H1 (cell line): ENCODE measurements at places on chromosomes 7 and 10. TPM values are rescaled to one million over a fixed set of nuclear protein-coding genes. Genes with fewer than 3 reads are reported as not detected.

HMX3 gene
- polyA plus RNA-seq: 0.05 and 0.25 TPM in 2 replicates

EPDR1 gene
- polyA plus RNA-seq: 5.6 and 8.2 TPM in 2 replicates

NPY gene
- polyA plus RNA-seq: 1.2 and 1.7 TPM in 2 replicates

ANKRD30A gene
- polyA plus RNA-seq: not detected in 2 replicates

MUC3A gene
- polyA plus RNA-seq: 15.4 and 27.2 TPM in 2 replicates

GARIN1A gene
- polyA plus RNA-seq: 0.03 TPM in 1 of 2 replicates, not detected in the other

C10orf105 gene
- 0.71 and 1.4 TPM in 2 replicates for polyA plus RNA-seq

NPC1L1 gene
- 0.14 and 0.21 TPM in 2 replicates for polyA plus RNA-seq

GDF2 gene
- polyA plus RNA-seq: not detected in 2 replicates

VSTM4 gene
- polyA plus RNA-seq: 0.48 and 0.63 TPM in 2 replicates

LLCFC1 gene
- not detected in 2 replicates for polyA plus RNA-seq

ARMH3 gene
- polyA plus RNA-seq: 10.6 and 11.6 TPM in 2 replicates

CTAGE4 gene
- polyA plus RNA-seq: 1.7 and 2.9 TPM in 2 replicates

RASA4 gene
- 23.4 and 37.0 TPM in 2 replicates for polyA plus RNA-seq

XPNPEP1 gene
- 201 TPM in 2 replicates for polyA plus RNA-seq

PRSS58 gene
- not detected in 2 replicates for polyA plus RNA-seq

SAMD9L gene
- polyA plus RNA-seq: not detected in 2 replicates

CPXM2 gene
- 2.3 and 2.4 TPM in 2 replicates for polyA plus RNA-seq

NPFFR1 gene
- 0.02 and 0.03 TPM in 2 replicates for polyA plus RNA-seq

GBX1 gene
- not detected in 2 replicates for polyA plus RNA-seq

STARD3NL gene
- polyA plus RNA-seq: 15.6 and 27.1 TPM in 2 replicates

ARHGEF35 gene
- 0.86 and 1.3 TPM in 2 replicates for polyA plus RNA-seq

GLI3 gene
- 8.0 and 10.6 TPM in 2 replicates for polyA plus RNA-seq

JCAD gene
- polyA plus RNA-seq: 0.56 and 0.75 TPM in 2 replicates

NUTM2D gene
- 0.76 and 1.2 TPM in 2 replicates for polyA plus RNA-seq

XRCC2 gene
- 14.3 and 14.6 TPM in 2 replicates for polyA plus RNA-seq
